ENCODE measurements at places on chromosomes 11 and 22.

- DNase-seq = no peak
These were observed 16.6 kb upstream of the ADA2 start for GRCh38 chr22:17235861-17236260.

DNA sequence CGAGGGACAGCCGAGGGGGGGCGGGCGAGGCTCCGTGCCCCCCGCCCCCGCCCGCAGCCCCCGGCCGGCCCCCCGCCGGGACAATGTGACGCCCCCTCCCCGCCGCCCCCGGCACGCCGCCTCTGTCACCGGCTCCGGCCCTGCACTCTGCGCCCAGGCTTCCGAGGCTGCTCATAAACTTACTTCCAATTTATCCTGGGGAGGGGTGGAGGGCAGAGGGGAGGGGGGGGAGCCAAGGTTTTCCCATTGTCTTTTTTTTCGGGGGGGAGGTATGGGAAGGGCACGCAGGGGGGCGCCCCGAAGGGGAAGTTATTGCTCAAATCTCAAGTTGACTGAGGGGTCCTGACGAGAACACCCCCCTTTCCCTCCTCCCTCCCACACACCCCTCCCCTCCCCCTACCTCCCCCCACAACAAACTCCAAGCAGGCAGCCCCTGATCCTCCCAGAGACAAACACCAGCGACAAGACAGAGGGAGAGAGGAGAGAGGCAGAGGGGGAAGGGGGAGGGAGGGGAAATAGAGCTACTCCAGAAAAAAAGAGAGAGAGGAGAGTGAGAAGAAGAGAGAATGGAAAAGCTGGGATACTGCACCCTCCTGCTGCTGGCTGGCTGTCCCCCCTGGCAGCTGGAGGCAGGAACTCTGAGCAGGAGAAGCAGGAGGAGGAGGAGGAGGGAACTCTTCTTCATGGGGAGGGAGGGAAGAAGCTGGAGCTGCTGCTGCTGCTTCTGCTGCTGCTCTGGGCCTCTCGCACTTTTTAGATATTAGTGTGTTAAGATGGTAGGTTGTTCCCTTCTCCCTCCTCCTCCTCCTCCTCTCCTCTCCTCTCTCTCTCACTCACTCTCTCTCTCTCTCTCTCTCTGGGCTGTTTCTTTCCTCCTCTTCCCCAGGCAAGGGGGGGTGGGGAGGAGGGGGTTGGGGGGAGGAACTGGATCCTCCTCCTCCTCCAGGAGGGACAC is 631 bp downstream of the PHF21A start:
- DNase-seq = no peak

GRCh38 chr11:1573903-1574237 is 1.8 kb upstream of the DUSP8 start:
- no peak for DNase-seq

- DNase-seq = no peak
These were observed 272.2 kb downstream of the TENM4 start for GRCh38 chr11:79168530-79169110.

- no peak for DNase-seq
These were observed 56.6 kb downstream of the LINC01488 start for GRCh38 chr11:69537855-69538640.

DNA sequence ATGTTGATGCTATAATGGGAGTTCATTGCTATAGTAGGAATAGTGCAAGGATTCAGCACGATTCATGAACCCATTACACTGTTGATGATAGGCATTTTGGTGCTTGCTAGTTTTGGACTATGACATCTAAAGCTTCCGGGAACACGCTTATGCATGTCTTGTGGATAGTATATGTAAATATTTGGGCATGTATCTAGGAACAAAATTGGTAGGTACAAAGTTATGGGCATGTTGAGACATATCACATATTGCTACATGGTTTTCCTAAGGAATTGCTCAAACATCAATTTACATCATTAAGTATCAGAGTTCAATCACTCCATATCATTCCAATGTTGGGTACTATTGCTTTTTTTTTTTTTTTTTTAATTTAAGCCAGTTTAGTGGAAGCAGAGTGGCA is 1103.2 kb downstream of the TBC1D22A start:
- DNase-seq = no peak

DNA sequence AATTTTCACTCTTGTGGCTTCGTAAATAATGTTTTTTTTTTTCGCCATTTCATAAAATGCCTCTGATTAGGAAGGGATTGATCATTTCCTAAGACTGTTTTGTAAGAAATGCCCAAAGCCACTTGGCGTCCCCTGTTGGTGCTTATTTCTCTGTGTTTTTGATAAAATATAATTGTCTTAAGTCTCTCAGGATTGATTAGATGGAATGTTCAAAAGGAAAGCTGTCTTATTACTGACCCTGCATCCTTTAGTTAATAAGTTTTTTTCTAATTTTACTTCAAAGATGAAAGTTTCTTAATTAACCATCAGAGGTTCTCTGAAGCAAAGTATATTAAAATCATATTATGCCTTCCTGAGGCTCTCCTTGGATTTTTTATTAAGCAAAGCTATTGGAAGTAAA is 624.3 kb upstream of the TENM4 start:
- DNase-seq = no peak

DNA sequence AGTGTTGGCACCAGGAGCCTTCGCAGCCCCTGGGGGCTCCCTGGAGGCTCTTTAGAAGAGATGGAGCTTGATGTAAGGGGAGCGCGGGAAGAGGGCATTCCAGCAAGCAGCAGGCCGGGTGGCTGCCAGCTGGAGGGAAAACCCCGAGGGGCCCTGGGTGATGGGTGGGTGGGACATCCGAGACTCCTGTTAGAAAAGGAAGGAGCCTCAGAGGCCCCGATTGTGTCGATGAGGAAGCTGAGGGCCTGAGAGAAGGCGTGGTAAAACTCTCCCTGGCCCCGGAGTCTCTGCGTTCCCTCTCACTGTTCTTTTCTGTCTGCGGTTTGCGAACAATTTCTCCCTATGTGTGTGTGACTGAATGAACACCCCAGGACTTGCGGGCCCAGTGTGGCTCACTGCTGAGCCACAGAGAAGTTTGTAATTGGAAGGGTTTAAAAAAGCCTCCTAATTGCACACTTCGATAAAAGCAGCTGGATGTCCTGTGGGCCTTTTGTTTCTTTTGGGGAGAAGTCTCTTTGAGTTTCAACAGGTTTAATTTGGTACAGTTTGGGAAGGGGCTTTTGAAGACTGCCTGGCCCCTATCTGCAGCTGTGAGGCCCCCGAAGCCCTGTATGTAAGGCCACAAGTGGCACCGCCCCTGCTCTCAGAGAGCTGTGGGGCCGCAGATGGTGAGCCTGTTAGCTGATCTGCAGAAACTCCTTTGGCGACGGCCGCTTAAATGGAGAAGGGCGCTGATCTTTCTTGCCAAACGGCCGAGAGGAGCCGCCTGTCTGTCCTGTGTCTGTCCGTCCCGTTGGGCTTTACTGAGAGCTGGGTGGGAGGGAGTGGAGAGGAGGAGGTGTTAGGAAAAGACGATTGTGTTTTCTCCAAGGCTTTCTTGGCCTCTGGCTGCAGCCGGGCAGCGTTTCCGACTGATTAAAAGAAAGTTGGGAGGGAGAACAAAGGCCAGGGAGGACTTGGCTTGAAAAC is 2.0 kb downstream of the FBLN1 start:
- no peak for DNase-seq

Measured in stimulated activated CD4-positive, alpha-beta T cell treated with anti-CD3 and anti-CD28 coated beads, Interleukin-12 subunit alpha, Interleukin-12 subunit beta, amount 100 ng/mL, for 48 hours (primary cell).